ENCODE measurements at places on chromosomes 16 and 17.

- DNase-seq, result no peak
Measured at GRCh38 chr17:44848257-44848795, 643 bp downstream of the HIGD1B start.

DNA sequence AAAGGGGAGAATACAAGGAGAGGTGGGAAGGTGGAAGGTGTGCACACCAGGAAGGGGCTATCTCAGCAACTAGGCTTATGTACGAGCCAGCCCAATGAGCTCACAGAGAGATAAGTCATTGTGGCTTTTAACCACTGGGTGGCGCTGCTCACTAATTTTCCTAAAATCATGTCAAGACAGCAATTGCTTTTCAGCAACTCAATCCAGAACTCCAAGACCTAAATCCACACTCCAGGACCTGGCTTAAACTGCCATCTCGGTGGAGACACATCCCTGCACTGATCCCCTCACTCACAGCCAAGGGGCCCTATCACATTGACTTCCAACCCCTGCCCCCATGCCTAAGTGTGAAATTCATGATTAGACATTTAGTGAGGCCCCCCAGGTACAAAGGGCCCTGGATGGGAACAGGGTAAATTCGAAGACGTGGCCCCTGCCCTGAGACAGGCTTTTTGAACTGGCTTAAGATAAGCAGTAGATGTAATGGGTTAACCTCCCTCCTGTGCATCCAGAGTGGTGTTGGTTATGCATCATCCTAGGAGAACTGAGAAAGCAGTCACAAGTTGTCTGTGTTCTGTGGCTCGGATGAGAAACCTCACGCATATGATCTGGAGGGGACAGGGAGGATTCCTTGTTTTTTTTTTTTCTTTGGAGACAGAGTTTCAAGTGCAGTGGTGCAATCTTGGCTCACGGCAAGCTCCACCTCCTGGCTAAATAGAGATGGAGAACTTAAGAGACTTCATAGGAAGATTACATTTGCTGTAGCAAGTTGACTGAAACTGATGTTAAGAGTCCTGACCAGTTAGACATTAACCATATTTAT lies 11.5 kb downstream of the CCL16 start:
- DNase-seq, result peak; percentile 61

DNA sequence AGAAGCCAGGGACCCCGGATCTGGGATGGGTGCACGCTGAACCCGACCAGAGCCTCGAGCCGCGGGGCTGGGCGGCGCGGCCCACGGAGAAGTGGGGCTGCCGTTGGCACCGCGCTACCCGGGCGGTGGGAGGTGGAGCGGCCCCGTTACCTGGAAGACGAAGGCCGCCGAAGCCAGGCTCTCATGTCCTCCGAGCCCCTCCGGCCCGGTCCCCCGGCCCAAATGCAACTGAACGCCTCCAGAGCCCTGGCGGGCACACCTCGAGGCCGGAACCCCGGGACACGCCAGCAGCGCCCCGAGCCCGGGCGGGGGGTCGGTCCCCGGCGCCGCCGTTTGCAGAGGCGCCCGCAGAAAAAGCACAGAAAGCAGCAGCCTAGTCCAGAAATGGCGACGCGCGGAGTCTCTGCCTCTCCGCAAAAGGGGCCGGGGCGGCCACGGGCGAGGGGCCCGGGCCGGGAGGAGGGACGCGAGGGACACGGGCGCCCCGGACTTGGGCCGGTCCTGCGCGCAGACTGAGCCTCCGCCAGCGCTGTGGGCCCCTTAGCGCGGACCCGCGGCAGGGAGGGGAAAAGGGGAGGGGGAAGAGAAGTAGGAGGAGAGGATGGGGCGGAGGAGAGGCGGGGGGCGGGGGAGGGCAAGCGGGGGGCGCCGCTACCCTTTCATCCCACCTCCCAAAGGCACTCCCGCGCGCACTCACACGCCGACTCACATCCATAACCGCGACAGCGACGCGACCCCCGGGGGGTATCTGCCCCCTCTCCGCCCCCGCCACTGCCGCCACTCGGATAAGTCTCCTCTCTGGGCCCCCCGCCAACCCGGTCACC lies 1.4 kb downstream of the AXIN2 start:
- no peak for DNase-seq

- no peak for DNase-seq
Measured at GRCh38 chr17:35616536-35616935, 29.4 kb downstream of the AP2B1 start.

DNA sequence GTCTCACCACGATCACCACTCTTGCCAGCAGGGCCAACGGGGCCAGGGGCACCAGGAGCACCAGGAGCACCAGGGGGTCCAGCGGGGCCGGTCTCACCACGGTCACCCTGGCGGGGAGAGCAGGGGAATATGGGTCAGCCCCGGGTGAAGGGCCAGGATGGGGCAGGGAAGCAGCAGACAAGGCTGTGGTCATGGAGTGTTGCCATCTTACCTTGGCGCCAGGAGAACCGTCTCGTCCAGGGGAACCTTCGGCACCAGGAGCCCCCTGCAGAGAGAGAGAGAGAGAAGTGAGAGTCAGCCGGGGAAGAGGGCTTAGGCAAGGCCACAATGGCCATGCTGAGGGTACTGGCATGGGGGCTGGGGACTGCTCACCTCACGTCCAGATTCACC lies 12.9 kb downstream of the COL1A1 start:
- no peak for DNase-seq

DNA sequence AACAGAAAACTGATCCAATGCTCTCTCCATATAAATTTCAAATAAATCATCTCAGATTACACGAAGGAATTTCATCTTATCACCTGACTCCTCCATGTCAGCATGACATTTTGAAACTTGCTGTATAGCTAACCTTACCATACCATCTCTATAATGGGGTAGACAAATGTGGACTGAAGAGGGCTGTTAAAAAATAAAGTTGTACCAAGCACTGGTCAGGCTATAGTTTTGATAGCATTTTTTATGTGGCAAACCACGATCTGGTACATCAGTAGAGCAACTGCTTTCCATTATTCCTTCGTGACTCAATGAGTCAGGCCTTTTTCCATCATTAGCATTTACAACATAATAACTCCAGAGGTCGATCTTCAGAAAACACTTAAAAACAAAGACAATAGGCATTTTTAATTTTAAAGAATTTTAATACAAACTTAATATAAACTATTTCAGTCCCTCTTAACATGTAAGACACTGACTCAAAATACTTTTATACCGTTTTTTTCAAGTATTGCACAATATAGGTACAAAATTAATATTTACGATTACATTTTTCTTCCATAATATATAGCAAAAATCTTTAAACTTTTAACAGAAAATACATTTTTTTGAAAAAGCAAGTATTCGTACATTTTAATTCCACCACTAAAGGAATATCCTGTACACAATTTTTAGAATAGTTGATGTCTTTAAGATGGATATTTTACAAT lies 4.2 kb downstream of the TOB1 start:
- no peak for DNase-seq

DNA sequence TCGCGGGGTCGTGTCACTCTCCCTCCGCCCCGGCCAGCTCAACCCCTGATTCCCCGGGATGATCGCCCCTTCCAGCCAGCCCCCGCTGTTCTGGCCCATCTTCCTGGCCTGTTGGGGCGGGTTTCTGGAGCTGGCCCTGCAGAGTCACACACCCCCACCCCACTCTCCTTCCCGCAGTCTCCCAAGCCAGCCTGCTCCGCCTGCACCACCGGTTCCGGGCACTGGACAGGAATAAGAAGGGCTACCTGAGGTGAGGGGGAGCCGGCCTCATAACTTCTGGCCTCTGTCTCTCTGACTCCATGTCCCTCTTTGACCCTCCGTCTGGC lies 621 bp downstream of the CHP2 start:
- DNase-seq, result no peak

DNA sequence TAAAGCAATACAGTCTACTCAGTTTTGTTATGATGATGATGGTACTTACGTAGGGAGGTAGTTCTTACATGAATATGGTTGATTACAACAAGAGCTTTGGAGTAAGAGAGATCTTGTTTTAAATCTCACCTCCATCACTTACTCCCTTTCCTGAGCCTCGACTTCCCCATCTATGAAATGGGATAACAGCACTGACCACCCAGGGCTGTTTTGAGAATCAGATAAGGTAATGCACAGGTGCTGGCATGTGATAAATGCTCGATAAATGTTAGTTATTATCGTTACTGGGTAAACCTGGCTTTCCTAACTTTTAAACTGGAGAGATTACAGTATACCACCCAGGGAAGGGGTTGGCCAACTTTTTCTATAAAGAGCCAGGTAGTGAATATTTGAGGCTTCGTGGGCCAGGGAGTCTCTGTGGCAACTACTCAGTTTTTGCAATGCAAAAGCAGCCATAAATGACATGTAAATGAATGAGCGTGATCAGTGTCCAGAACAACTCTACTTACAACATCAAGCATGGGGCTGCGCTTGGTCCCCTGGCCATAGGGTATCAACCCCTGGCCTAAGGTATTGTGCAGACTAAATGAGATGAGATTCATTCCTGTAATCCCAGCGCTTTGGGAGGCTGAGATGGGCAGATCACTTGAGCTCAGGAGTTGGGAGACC lies 73.7 kb downstream of the BMERB1 start:
- DNase-seq, result no peak

GRCh38 chr17:40553694-40554534 lies 11.4 kb downstream of the CCR7 start:
- no peak for DNase-seq

DNA sequence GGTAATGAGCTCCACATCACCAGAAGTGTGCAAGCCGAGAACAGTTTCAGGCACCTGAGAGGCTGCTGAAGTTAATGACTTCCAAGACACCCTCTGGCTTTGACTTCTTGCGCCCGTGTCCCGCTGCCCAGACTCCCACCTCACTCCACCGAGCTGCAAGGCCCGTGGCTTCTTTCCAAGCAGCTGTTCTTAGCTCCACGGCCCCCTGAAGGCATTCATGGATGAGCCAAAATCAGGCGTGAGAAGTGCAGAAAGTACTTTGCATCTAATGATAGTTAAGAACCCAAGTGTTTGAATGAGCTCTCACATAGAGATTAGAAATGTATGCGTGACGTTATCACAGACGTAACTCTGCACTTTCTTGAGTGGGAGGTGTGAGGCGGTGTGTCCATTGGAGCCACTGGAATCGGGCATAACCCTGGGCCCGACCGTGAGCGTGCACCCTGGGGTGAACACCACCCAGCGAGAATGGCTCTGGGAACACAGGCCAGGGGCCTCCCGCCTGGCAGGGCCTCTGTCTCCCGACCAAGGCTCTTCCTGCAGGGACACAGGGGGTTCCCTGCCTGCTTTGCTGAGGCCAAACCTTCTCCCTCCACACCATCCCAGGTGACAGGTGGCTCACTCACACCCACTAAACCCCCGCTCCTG lies 11.0 kb downstream of the NPTX1 start:
- DNase-seq, result no peak

DNA sequence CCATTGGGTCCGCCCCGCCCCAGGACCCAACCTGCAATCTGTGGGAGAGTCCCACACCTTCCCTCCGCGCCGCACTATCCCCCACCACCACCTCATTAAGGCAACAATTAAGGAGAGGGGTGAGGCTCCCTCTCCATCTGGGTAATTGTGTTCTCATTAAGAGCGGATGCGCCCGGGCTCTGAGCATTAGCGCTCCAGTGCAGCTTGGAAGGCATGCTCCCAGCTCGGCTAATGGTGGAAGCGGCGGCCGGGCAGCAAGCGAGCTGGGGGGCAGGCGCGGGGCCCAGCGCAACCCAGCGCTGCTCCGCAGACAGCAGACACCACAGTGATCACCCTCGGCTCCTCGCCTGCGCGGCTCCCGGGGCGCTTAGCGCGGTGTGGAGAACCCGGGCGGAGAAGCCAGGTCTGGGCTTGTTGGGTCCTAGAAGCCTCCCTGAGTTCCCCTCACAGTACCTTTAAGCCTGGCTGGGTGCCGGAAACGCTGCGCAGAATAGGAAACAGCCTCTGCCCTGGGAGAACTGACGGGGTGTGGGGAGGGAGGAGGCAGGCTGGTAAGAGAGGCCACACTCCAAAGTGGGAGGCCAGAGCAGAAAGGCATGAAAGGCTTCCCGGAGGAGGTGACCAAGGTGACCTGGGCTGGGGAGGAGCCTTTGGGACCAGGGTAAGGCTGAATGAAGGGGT lies 6.4 kb downstream of the CBLN1 start:
- no peak for DNase-seq

- DNase-seq, result no peak
Measured at GRCh38 chr17:4945944-4946280, 2.4 kb downstream of the PFN1 start.

DNA sequence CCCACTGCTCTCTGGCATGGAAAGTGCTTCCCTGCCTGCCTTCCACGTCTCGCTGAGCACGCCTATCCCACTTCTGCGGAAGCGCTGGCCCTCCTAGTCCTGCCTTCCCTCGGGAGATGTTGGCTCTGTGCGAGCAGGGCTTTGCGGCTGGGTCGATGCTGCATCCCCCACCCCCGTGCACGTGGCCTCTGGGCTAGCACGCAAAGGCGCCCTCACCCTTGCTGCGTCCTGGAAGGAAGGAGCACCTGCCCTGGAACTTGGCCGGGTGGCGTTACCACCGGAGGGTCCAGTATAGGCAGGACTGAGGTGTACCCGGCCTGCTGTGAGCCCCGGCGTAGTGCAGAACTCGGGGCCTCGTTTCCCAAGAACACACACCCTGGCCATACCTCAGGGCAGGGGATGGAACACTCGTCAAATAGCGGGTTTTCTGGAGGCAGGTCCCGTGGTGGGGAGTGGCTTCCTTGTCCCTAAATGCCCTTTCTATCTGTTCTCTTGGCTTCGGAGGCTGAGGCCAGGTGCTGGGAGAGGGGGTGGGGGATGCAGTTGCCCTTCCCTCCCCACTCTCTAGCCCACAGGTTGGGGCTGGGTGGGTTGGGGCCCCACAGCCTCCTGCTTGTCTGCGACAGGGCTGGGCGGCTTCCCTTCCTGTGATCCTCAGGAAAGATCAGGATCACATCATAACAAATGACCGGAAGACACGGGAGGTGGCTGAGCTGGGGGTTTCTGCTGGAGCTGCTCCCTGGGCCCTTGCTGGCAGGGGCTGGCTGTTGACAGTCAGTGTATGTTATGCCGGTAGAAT lies 17.4 kb downstream of the BAIAP2 start:
- no peak for DNase-seq

GRCh38 chr16:17367036-17367435 lies 103.7 kb downstream of the XYLT1 start:
- DNase-seq, result no peak

DNA sequence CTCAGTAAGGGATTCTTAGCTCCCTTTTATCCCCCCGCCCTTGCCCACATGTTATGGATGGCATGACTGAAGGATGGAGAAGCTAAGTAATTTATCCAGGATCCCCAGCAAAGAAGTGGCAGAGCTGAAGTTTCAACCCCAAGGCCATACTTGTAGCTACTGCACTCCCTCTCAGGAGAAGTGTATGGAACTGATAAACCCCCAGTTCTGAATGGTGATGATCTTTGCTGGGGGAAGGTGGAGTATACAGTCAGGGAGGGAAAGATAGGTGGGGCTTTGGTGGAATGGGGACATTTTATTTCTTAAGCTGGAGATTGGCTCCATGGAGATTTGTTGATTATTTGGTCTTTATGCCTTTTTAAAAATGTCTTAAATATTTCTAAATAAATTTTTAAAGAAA lies 58.3 kb downstream of the TNRC6C start:
- DNase-seq, result no peak

GRCh38 chr16:82031116-82032084 lies 3.7 kb upstream of the HSD17B2 start:
- no peak for DNase-seq

All from stimulated activated CD4-positive, alpha-beta T cell treated with anti-CD3 and anti-CD28 coated beads, TNF-alpha, amount 100 ng/mL, for 24 hours (primary cell).